Heart left ventricle (tissue), 16 donors: ENCODE measurements at places on chromosomes 11 and 22.

DNA sequence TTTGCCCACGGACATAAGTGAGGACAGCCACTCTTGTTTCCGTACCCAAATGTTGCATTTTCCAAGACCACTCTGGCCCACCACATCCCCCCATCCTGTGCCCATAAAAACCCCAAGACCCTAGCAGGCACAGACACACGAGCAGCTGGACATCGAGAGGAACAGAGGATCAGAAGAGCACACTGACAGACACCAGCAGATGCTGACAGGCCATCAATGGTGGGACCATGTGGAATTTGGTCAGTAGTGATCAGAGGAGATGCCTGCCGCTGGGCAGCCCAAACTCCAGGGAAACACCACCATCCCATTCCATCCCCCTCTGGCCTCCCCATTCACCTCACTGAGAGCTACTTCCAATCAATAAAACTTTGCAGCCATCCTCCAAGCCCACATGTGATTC is 87.0 kb downstream of the DLG2 start:
- DNase-seq, result no peak

- no peak for DNase-seq
Measured at GRCh38 chr11:6736495-6737121, 35.2 kb downstream of the OR2AG2 start.

- no peak for DNase-seq
Measured at GRCh38 chr11:11856638-11857037, 14.9 kb downstream of the USP47 start.

DNA sequence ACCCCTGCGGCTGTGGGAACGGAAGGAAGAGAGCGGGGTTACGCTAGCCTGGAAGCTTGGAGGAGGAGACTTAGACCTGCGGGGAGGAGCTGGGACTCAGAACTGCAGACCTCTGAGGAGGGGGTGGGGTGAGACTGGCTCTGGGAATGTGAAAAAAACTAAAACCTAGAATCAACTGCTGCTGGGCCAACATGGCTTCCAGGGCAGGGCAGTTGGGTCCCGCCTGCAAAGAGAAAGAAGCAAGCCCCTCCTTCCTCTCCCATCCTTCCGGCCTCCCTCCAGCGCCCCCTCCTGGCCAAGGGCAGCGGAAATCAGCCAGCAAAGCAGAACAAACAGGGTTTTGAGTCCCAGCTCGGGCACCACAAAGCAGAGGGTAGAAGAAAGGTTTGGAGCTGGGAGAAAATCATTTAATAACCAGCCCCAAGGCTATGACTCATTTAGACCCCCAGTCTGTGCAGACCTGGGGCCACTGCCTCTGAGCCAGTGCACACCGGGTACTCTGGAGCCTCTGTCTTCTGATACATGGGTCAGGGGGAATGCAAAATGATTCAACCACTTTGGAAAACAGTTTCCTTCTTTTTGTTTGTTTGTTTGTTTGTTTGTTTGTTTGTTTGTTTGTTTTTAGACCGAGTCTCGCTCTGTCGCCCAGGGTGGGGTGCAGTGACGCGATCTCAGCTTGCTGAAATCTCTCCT is 7.3 kb upstream of the NCF4 start:
- DNase-seq, result peak; percentile 76

DNA sequence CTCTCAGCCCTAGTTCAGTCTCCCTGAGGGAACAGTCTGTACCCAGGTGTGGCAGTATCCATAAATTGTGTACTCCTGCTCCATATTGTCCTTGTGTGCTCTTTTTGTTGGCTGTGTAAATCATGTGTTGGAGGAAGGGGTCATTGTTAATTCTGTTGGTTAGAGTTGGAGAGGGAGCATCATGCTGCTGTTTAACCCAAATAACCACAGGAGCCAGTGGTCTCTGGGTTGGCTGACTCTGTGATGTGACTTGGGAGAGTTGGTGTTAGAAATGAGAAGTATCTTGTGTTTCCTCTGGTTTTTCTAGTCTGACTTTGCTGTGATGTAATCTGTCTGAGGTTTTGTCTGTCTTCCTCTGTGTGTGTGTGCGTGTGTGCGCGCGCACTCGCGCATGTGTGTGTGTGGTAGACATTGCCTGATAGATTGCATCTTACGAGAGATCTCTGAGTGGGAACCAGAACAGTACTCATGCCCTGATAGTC is 30.5 kb downstream of the CTNND1 start:
- peak; percentile 55 for DNase-seq

GRCh38 chr22:24175160-24175808 is 6.0 kb upstream of the SUSD2 start:
- peak; percentile 91 for DNase-seq

DNA sequence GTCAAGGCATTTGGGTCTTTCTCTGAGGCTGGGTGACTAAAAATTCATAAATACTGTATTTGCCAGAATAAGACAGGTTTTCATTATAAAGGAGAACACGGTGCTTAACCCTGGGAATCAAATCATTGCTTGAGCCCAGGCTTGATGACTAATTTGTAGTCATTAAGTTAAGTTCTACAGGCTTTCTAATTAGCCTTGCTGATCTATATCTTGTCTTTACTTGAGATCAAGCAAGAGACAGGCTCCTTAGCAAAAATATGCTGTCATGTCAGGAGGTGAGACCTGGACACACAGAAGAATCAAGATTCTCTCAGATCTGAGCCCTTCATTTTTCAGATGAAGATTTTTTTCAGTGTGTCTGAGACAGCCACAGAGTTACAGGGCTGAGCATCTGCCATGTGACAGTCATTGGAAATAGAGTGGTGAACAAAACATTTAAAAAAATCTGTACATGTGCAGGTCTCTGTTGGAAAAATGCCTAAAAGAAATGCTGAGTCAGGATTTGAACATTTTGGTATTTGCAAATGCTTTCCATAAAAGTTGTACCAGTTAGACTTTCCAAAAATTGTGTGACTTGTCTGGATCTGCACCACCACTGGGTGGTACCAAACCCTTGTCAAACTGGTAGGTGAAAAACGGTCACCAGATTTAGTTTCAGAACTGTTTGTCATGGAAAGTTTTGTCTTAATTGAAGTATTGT is 14.6 kb downstream of the ACAT1 start:
- DNase-seq, result no peak

DNA sequence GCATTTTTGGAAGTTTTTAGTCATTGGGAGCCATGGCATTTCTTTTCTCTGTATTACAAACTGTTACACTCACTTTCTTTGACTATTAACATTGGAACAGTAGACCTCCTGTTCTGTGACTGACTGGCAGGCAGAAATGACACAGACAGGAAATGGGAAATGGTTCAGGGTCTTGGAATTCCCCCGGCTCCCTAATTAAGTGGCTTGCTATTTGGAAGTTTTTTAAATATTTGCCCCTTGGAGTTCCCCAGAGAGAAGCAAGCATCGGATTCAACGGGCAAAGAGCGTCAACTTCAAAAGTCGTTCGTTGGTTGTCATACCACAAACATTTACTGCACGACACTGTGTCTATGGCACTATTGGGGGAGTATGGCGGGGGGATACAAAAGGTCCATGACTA is 1.1 kb upstream of the BIRC2 start:
- no peak for DNase-seq

GRCh38 chr22:20563941-20564371 is 56.5 kb downstream of the MED15 start:
- DNase-seq, result no peak

DNA sequence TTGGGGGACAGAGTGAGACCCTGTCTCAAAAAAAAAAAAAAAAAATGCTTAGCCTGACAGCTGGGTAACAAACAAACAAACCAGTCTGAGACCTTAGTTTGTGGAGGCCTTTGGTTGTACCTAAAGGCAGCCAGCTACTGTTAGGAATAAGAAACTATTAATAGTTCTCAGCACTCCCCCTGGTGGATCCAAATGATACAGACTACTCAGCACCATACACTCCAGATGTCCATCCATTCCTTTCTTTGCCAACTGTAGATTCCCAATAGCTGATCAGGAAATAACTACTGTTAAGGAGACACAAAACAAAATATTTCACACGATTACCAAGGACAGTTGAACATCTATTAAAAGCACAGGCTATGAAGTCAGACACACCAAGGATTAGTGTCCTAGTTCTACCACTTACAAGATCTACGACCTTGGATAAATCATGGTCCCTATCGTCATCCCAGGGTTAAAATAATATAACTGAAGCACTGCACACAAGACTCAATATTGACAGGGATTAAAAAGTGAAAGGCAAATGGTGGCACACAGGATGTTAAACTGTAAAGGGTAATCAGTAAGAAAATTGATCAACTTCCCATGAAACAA is 17.2 kb downstream of the CLDN25 start:
- DNase-seq, result no peak

GRCh38 chr11:71463331-71464211 is 10.6 kb downstream of the NADSYN1 start:
- DNase-seq, result no peak

DNA sequence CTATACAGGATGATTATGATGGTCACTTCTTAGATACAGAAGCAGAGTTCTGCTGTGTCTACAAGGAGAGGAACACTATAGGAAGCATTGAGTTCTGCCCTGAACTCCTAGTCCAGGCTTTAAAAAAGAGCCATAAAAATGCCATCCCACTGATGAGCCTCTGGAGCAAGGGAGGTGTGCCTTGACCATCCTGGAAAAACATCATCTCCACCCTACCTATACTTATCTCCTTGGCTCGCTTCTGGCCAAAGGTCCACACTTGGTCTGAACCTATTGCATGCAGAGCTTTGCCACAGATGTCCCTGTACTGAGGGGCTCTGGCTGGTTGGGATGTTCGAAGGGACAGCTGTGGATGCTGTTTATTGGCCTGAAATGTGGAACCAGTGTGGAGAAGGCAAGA is 4.3 kb upstream of the PEX26 start:
- DNase-seq, result no peak

GRCh38 chr11:69716099-69716498 is 12.3 kb upstream of the FGF19 start:
- DNase-seq, result no peak

DNA sequence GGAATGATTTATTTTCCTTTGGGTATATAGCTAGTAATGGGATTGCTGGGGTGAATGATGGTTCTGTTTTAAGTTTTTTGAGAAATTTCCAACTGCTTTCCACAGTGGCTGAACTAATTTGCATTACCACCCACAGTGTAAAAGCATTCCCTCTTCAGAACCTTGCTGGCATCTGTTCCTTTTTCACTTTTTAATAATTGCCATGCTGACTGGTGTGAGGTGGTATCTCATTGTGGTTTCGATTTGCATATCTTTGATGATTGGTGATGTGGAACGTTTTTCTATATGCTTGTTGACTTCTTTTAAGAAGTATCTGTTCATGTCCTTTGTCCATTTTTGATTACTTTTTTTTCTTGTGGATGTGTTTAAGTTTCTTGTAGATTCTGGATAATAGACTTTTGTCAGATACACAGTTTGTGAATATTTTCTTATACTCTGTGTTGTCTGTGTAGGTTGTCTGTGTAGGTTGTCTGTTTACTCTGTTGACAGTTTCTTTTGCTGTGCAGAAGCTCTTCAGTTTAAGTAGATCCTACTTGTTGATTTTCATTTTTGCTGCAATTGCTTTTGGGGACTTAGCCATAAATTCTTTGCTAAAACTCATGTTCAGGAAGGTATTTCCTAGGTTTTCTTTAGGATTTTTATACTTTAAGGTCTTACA is 291.8 kb upstream of the DDI1 start:
- DNase-seq, result no peak

GRCh38 chr22:27617214-27617881 is 184.2 kb downstream of the MN1 start:
- no peak for DNase-seq

- no peak for DNase-seq
Measured at GRCh38 chr11:58125469-58125868, at the start of gene OR9I1. TSS of gene OR9I1 (minus strand) at chr11:58125530. CDS start at chr11:58119444, 6,086 bp downstream.

GRCh38 chr11:74604311-74604710 is 11.9 kb downstream of the POLD3 start:
- no peak for DNase-seq

DNA sequence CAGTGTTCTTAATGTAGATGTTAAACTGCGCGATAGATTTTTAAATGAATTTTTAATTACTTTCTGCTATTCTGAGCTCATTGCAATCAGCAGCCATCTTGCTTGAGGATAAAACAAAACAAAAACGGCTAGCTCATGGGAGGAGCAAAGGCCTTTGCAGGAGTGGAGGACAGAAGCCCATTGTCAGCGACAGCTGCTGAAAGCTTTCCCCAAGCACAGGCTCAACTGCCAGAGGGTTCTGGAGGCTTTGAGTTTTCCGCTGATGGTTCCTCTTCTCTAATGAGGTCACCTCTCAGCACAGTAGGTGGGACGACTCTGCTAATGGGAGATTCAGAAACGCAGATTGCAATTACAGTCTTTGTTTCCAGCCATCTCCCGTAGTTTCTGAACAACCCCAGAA is 167.1 kb upstream of the TTC12 start:
- no peak for DNase-seq

- no peak for DNase-seq
Measured at GRCh38 chr22:20749453-20749852, 24.5 kb upstream of the SERPIND1 start.

- no peak for DNase-seq
Measured at GRCh38 chr11:68542617-68543016, 82.1 kb downstream of the PPP6R3 start.

- no peak for DNase-seq
Measured at GRCh38 chr11:65651589-65652510, 10.9 kb downstream of the RELA start.
